ENCODE measurements at places on chromosomes 12 and 14. TPM values are rescaled to one million over a fixed set of nuclear protein-coding genes. Genes with fewer than 3 reads are reported as not detected.

DNA sequence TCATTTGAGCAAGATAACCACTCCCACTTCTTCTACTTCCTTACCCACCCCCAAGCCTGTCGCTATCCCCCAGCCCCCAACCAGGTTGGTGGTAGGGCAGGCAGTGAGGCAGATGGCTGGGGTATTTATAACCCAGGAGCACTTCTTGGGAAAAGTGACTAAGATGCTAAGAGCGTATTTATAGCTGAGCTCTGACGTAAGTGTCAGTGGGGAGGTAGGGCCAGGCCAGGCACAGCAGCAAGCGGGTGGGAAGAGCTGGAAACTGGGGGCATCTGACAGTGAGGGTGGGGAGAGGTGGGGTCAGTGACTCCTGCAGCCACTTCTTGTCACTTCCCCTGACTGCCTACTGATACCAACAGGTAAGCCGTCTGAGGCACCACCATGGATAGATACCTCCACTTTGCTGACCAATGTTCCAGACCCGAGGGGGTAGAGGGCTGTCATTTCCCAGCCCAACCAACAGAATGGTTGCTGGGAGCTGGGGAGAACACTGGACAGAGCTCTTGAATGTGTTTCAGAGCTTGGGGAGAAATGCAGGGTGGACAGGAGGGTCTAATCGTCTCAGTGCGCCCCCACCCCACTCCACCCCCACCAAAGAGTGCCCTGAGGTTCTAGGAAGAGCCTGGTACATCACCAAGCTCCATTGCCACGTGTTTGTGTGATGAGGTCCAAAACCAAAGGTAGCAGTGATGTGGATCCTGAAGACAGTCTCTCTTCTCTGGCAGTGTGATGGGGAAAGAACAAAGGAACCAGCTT, 2.7 kb upstream of the INHBE start:
- DNase-seq = peak; percentile 62

GRCh38 chr12:46214668-46215436, 54.0 kb downstream of the SLC38A1 start:
- DNase-seq = no peak

- no peak for DNase-seq
These were observed 23.6 kb downstream of the DAD1 start for GRCh38 chr14:22565391-22565945.

- no peak for DNase-seq
These were observed 843 bp upstream of the HSP90AA1 start for GRCh38 chr14:102087762-102088011.

- DNase-seq = no peak
These were observed 77.0 kb downstream of the GTF2A1 start for GRCh38 chr14:81143793-81144192.

DNA sequence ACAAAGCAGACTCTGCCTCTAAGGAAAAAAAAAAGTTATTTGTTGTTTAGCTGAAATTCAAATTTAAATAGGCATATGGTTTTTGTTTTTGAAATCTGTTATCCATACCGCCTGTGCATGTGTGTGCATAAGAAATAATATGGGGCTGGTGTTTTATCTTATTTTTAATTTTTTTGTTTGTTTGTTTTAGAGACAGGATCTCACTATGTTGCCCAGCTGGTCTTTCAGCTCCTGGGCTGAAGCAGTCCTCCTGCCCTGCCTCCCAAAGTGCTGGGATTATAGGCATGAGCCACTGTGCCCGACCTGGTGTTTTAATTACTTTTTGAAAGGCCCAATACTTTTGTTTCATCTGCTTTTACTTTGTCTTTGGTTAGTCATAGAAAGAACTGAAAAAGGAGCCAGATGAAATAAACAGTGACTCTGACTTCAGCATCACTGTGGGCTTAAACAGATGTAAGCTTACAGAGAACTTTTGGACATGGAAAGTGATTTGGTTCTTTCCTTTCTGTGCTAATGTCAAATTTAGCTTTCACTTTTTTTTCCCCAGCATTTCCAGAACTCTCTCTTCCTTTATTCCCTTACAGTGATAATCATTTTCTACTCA, 37.2 kb downstream of the SUPT16H start:
- DNase-seq = no peak

DNA sequence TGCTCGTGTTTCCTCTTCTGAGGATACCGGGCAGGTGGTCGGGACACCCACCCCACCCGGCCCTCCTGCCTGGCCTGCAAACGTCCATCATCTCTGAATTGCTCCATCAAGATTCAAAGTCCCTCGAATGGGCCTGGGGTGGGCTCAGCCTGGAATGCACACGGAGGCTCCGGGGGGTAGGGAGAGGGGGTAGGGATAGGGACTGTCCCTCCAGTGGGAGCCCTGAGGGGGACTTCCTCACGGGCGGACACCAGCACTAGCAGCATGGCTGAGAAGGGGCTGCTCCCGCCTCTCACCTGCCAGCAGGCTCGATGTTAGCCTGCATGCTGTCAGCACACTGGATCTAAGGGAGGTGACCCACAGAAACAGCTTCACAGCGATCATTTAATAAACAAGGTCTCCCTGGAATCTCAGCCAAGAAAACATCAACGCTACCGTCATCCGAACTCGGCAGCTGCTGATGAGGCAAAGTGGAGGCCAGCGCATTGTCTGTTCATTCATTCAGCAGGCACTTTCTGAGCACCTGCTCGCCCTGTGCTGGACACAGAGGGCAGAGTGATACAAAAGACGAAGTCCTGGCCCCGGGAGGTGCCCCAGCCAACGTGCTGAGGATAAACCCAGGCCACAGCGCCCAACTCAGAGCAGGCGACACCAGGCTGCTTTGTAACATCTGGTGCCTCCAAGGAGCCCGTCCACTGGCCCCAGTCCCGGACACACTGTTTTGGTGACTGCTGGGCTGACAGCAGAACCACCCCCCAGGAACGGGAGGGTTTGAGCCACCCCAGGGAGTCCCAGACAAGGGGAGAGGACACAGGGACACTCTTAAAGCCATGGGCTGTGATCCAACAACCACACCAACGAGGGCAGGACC, 6.3 kb downstream of the TMEM179 start:
- no peak for DNase-seq

GRCh38 chr12:24378548-24379407, 429.3 kb upstream of the SOX5 start:
- DNase-seq = peak; percentile 81

GRCh38 chr14:32694795-32695449, 243.8 kb upstream of the NPAS3 start:
- DNase-seq = no peak

Gene AMN
- total RNA-seq = not detected

Gene NGB
- total RNA-seq = not detected

Gene EML1
- total RNA-seq = 18.5 TPM

Gene GPHB5
- total RNA-seq = not detected
